ENCODE measurements at places on chromosomes 11 and 22.

- no peak for DNase-seq
Observed at GRCh38 chr22:46055911-46056545, 79.1 kb upstream of the WNT7B start.

GRCh38 chr11:107594736-107595135 lies 3.8 kb downstream of the ELMOD1 start:
- no peak for DNase-seq

DNA sequence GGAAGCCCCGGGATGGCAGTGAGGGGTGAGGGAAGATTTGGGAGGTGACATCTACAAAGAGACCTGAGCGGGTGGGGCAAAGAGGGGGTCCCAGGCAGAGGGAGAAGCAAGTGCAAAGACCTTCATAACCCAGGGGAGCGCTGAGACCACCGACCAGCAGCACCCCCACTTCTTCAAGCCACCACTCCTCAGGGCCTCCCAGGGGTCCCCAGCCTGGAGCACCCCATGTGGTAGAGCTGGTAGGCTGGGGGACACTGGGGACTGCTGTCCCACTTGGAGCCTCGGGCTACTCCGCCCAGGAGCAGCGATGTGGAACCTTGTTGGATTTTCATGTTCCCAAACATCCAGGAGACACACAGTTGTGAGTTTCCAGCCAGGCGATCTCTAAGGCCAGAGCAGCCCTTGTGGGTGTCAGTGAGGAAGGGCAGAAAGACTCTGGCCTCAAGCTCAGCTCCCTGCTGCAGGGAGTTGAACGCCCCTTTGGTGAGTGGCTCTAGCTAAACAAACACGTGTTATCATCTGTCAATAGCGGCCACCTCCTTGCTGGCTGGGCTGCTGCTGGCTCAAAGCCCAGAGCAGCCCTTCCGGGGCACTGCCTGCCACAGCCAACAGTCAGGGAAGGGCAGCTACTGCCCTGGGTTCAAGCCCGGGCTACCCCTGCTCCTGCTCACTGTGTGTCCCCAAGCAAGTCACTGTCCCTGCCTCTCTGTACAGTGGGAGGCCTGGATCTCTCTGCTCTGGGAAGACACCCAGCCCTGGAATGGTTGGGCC lies 25.7 kb upstream of the CHKA start:
- no peak for DNase-seq

GRCh38 chr11:90344546-90344945 lies 121.7 kb upstream of the CHORDC1 start:
- no peak for DNase-seq

DNA sequence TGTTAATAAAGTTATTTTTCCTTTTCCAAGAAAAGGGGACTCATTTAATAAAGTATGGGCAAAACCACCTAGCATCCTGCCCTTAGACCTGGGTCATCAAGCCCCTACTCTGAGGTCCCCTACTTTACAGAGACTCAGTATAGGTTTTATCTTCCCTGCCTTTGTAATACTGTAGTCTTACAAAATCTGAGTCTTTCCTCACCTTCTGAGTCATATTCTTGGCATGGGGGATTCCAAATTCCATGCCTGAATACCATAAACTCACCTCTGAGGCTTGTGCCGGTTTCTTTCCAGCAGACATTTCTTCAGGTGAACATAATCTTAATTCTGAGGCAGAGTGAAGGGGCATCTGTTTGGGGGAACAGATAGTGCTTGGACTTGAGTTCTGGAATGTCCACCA lies 282.5 kb downstream of the KCNA4 start:
- no peak for DNase-seq

DNA sequence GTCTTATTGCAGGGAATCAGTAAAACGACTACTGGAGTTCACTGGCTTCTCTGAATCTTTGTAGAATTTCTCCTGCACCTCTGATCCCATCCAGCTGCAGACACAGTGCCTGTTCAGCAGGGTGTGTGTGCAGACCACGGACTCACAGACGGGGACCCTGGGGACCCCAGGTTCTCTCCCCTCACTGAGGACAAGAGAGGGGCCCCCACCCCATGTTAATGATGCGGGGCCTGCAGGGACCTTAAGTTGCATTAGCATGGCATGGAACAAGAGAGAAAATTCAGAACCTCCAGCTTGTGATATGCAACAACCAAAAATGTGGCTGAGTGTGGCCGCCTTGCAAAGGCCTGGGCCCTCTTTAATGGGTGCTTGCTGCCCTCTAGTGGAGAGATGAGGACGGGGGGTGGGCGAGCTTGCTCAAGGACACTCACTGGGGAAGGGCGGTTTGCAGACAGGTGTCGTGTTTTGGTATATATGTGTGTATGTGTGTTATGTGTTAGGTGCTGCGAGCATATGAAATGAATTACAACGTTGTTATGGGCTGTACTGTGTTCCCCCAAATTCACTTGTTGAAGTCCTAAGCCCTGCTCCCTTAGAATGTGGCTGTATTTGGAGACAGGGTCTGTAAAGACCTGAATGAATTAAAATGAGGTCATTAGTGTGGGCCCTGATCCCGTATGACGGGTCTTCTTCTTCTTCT lies 84.4 kb upstream of the SEPTIN5 start:
- DNase-seq = peak; percentile 86

GRCh38 chr11:63889344-63889743 lies 27.6 kb downstream of the RCOR2 start:
- DNase-seq = no peak

DNA sequence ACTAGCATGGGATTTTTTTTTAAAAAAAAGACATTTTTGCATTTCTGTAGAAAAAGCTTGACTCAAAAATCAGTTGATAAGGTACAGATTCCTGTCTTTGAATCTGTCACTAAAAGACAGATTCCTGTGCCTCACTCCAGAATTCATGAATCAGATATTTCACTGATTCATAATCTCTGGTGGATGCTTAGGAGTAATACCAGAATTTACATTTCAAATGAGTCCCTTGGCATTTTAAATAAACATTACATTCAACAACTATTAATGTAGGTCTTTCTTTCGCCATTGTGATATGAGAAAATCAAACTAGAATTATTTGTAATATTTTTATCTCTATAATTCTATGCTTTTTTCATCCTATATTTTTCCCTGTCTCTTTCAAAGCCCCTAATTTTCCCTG lies 128.3 kb downstream of the APIP start:
- DNase-seq = no peak

GRCh38 chr11:4466871-4467442 lies 15.5 kb upstream of the OR52K1 start:
- DNase-seq = no peak

- DNase-seq = no peak
Observed at GRCh38 chr11:45652781-45653180, 12.6 kb downstream of the CHST1 start.

- DNase-seq = no peak
Observed at GRCh38 chr22:40329466-40329865, 16.8 kb upstream of the ADSL start.
